T-helper 9 cell (primary cell): ENCODE measurements at places on chromosomes 5 and 9.

DNA sequence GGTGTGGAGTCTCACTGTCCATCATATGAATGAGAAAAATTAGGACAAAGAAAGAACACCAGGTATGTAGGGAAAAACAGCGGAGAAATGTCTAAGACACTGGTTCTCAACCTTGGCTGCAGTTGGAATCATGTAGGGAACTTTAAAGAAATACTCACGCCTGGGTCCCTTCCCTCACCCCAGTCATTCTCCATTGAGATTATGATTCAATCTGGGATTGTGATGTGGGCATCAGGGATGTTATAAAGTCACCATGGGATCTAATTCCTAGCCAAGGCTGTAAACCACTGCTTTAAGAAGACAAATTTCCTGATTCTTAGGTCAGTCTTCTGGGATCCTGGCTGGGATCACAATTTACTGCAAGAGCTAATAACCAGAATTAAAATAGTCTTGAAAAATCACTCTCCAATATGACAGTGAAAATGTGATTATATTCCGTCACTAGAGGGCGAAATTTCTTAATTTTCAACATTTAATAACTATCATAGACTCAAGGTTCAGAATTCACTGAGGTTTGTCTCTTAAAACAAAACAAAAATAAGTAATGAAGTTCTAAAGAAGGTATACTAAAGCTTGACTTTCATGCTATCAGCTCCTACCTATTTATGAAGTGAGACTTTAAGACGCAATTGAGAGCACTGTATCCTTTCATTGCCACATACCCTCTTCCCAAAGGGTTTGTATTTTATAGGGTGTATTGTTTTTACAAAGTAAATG lies 60.5 kb downstream of the GLDC start:
- DNase-seq, result no peak

DNA sequence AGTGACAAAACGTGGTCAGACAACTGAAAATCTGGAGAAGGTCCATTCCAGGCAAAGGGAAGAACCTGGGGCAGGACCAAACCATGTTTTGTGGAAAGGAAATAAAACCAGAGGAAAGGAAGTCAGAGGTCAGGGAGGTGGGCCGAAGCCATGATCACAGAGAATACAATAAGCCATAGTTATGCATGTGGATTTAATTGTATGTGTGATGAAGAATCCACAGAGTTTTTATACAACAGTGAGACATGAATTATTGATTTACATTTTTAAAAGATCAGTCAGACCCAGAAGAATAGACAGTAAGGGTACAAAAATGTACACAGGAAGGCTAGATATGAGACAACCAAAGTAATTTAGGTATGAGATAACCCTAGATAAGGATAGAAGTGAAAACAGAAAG lies 20.8 kb downstream of the TTC33 start:
- no peak for DNase-seq

GRCh38 chr5:132491368-132492364 lies 1.1 kb upstream of the IRF1 start:
- peak; percentile 35 for DNase-seq

GRCh38 chr9:115057559-115057958 lies 60.4 kb downstream of the TNC start:
- DNase-seq, result no peak

- no peak for DNase-seq
These were observed 1.7 kb downstream of the RAB14 start for GRCh38 chr9:121199921-121200320.

DNA sequence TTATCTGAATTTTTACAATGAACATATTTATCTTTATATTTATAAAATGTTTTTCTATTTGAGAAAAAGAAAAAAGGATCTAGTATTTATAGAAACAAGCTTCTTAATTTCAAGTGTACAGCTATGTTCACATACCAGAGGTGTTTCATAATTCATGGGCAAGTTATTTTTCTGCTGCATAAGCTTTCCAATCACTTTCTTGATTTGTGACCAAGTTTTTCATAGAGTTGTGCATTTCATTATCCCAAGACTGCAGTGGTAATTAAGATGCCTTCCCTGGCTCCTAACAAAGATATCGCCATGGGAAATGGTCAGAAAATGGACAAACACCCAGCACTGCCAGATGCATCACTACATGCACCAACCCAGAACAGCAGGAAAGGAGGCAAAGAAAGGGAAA lies 124.6 kb downstream of the GNAQ start:
- no peak for DNase-seq

DNA sequence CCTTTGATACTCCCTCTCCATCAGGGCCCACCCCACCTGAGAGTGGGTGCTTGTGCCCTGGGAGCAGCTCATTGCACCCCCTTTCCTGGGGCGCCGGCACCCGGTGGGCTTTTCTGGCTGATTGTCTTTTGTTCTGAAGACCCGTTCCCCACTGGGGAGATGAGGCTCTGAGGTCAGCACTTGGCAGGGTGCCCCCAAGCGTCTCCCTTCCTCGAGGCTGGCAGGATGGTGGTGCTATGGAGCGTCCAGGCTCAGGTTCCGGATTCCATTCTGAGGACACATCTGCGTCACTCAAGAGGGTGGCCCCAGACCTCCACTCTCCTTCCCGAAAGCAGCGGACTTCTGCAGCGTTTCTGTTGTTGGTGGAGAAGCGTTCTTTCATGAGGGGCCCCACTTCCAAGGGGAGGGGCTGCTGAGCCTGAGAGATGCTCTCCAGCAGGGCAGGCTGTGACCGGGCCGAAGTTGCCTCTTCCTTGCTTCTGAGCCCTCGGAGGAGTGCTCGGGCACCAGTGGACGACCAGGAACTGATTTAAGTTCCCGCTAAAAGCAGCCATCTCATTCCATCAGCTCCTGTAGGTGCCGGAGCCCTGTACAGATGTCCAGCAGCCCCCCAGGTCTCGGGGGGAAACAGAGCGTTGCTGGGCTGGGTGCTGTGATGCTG lies 42.2 kb downstream of the COL5A1 start:
- DNase-seq, result no peak

- no peak for DNase-seq
These were observed 232.1 kb upstream of the PIK3R1 start for GRCh38 chr5:67983251-67984110.

GRCh38 chr9:107502464-107502863 lies 12.9 kb upstream of the KLF4 start:
- DNase-seq, result no peak

DNA sequence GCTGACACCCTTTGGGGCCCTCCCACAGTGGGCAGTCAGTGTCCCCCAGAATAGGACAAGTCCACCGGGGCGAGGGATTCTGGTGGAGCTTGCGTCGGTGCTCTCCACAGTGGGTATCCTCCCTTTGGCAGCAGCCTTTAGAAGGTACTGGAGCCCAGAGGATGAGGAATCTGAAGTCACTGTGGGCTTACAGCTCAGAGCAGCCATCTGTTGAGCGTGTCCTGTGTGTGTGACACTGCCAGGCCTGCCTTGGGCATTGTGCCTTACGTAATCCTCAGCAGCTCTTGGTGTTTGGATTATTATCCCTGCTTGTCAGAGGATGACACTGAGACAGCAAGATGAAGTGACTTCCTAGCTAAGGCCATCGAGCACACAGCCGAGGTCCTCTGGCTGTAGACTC lies 12.6 kb downstream of the URM1 start:
- DNase-seq, result no peak

DNA sequence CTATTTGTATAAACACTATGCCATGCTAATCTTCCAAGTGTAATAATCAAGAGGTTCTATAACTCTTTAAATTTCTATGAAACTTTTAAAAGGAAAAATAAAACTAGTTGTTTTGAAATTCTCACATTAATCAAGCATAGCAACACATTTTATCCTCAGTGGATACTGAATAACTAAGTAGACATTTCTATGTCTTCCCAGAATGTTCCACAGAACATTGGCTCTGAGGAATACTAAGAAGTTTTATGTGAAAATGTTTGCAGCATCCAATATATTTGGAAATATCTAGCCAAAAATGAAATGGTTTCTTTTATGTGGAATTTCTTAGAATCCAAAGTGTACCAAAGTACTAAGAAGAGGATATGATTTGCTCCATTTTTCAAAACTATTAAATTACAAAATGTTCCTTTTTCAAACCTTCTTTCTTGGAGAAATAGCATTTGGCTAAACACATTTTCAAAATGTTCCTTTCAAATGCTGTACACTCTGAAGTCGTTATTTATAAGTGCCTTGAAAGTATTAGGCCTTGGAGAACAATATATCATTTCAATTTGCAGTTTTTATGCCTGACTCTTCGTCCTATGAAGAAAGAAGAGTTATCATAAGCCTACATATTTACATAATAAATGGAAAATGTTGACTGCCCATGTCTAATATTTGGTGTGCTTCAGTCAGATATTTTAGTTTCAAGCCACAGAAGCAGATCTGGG lies 175.6 kb upstream of the COX7C start:
- DNase-seq, result no peak

DNA sequence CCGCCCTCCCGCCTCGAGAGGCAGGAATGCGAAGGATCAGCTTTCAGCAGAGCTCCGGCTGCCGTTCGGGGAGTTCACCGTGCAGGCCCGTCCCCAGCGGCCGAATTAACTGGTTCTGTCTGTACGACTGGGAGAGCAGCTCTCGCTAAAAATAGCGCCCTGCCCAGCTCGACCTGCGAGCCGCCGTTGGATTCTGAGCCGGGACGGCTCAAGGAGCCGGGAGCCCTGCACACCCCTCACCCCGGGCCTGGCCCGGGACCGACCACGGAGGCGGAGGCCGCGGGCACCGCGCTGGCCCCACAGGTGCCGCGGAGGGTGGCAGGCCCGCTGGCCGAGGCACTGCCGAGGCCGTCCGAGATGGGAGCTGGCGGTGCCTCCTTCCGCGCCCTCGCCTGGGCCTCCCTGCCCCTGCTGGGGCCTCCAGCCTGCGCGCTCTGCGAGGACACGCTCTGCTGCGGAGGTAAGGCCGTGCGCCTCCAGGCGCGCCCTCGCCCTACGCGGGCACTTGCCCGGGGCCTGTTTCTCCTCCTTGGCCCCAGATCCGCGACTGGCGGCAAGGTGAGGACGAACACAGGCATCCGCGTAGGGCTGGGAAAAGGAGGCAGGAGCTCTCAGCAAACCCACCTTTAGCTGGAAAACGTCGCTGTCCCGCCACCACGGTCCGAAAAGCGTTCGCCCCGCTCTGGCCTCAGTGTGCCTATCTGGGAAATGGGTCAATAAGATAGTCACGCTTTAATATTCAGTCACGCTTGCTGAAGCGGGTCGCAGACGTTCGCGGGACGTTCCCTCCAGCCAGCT lies 53.1 kb upstream of the DAB2IP start:
- no peak for DNase-seq

DNA sequence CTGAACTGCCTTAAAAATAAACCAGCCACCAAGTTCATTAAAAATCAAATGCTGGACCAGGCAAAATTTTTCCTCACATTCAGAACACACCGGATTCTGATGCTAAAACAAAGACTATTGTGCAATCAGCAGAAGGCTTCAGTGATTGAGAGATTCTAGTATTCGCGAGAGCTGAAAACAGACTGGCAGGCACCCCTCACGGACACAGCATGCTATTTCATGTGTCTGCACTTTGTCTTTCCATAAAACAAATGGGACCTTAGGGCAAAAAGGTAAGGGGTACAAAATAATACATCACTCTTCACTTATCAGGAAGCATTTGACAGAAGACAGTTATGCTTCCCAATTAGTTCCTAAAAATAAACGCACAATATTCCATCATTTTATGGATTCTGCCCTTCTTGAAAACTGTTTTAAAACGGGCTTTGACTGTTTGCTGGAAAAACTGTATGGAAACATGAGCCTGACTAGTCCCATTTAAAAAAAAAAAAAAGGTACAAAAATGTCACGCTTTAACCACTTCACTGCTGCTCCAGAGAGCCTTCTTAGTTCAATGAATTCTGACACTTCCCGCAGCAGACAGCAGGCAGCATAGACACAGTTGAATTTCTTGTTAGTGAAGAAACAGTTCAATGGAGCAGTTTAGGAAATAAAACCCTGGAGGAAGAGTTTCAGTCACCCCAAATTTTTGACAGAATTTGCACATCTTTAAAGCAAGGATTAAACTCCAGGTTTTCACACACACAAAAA lies 99.2 kb downstream of the MED27 start:
- no peak for DNase-seq

DNA sequence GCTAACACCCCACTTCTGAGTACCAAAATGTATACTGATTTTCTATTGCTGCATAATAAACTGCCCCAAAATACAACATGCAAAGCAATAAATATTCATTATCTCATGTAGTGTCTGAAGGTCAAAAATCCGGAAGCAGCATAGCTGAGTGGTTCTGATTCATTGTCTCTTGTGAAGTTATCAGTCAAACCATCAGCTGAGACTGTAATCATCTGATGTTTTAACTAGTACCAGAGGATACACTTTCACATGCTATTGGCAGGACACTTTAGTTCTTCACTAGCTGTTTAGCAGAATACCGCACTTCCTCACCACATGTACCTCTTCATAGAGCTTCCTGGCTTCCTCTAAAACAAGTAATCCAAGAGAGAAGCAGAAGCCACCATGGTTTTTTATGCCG lies 12.7 kb upstream of the TMEM161B start:
- no peak for DNase-seq

GRCh38 chr5:174083056-174083827 lies 37.7 kb downstream of the NSG2 start:
- no peak for DNase-seq

DNA sequence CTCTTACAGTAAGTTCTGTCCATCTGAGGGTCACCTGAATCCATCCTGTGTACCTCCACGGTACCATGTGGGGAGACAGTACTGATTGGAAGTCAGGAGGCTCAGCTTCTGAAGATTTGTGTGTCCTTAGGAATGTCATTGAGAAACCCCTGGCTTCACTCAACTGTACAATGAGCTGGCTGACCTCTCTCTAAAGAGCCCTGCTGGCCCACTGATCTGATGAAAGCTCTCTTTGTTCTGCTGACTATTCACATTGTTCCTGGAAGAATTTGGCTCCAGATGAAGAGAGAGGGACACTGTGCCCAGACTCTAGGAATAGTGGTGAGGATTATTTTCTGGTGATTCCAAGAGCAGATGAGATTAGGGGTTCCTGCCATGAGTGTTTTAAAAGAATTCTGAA lies 141.2 kb downstream of the LURAP1L start:
- no peak for DNase-seq

DNA sequence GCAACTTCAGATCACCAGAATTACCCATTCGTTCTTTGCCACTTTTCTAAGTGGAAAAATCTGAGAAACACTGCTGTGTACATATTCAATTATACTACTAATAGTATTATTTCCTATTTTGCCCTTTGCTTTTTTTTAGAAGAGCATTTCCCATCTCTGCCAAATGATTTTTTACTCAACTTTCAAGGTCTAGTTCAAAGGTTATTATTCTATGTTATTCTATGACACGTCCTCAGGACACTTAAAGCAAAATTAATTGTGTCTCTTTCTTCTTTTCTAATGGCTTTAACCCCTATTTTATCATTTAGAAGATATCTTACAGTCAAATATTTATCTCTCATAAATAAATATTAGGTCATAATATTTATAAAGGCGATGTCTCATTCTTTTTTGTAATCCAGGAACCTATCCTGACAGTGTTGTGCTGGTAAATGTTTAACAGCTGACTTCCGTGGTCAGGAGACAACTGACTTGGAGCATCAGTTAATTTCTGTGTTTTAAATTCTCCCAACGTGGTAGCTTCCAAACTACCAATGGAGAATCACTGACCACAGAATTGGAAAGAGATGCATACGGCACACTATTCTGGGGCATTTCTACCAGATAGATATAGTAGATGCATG lies 375.2 kb downstream of the ARRDC3 start:
- DNase-seq, result no peak
